Cardiac fibroblast (primary cell): ENCODE measurements at places on chromosomes 3 and 15.

DNA sequence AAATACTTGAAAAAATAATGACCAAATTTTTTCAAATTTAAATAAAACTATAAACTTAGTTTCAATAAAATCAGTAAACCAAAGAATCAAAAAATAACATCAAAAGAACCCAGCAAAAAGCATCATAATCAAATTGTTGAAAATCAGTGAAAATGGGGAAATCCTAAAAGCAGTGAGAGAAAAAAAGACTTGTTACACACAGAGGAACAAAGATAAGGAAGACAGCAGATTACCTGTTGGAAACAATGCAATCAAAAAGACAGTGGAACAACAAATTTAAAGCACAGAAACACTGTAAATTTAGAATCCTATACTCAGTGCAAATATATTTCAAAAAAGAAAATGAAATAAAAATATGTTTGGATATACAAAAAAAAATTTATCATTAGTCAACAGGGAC is 156.2 kb upstream of the LMCD1 start:
- no peak for DNase-seq

GRCh38 chr3:178288074-178288473 is 248.2 kb upstream of the KCNMB2 start:
- DNase-seq: no peak

GRCh38 chr3:136151219-136151618 is 44.9 kb downstream of the MSL2 start:
- no peak for DNase-seq

GRCh38 chr3:18099611-18100010 is 325.5 kb downstream of the SATB1 start:
- DNase-seq: peak; percentile 6

DNA sequence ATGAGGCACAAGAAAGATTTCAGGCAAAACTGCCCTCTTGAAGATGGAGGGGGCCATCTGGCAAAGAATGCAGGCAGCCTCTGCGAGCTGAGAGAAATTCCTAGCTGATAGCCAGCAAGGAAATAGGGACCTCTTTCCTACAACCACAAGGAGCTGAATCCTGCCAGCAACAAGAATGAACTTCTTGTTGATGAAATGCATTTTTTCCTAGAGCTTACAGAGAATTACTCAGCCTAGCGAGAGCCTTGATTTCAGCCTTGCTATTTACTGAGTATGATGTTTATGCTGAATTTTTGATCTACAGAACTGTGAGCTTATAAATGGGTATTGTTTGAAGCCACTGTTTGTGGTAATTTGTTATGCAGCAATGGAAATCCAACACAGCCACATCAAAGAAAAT is 148.5 kb upstream of the NAALADL2 start:
- peak; percentile 34 for DNase-seq

- DNase-seq: no peak
These were observed 297.6 kb upstream of the C2CD4B start for GRCh38 chr15:62462721-62463120.

- DNase-seq: peak; percentile 77
These were observed 1.9 kb downstream of the FNDC3B start for GRCh38 chr3:172040981-172041963.

GRCh38 chr3:121855555-121855954 is 20.5 kb downstream of the EAF2 start:
- DNase-seq: peak; percentile 6

GRCh38 chr15:95565690-95566089 is 764.8 kb upstream of the NR2F2 start:
- no peak for DNase-seq

- DNase-seq: no peak
These were observed 14.6 kb upstream of the DUSP7 start for GRCh38 chr3:52070724-52071621.

DNA sequence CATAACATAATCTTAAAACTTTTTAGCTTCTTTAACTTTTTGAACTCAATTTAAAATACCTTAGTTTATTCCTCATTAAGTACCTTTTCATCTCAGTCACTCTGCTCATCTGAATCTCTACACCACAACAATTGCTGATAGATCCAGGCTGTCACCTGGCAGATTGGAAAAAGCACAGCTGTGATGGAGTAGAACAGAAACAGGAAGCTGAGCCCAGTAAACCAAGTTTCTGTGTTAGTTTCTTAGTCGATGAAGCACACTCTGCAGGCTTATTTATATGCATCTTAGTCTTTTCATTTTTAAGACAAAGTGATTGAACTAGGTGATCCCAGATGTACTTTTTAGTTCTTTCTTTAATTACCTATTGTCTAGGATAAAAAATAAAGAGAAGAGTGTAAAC is 1398.0 kb upstream of the ALCAM start:
- no peak for DNase-seq

DNA sequence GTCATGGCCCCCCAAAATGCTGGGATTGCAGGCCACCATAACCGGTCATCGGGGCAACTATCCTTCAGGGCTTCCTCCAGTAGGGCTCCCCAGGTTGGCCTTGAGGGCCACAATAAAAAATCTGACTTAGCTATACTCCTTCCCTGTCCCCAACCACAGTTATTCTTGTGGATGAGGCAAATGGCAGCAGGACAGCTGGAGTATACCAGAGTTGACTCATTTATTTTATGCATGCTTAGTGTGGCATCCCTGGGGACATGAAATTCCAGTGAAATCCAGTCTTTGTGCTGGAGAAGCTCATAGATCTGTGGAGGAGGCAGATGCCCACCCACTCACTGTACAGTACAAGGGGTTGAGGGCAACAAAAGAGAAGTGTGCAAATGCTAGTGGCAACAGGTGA is 109.5 kb downstream of the RORA start:
- DNase-seq: peak; percentile 5

DNA sequence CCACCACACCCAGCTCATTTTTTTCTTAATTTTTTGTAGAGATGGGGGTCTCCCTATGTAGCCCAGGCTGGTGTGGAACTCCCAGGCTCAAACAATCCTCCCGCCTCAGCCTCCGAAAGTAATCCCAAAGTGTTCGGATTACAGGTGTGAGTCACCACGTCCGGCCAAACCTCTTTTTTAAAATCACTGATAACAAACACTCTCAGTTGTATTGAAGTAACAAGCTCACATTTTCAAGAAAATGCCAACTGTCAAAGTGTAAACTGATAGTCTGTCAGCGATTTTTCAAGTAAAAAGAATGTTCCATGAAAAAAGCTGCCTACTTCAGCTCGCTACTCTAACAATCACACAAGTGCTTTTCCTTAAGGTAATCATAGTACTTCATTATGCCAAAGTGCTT is 33.4 kb downstream of the UBXN7 start:
- no peak for DNase-seq

- no peak for DNase-seq
These were observed 621.8 kb downstream of the ZIC1 start for GRCh38 chr3:148030975-148031374.

DNA sequence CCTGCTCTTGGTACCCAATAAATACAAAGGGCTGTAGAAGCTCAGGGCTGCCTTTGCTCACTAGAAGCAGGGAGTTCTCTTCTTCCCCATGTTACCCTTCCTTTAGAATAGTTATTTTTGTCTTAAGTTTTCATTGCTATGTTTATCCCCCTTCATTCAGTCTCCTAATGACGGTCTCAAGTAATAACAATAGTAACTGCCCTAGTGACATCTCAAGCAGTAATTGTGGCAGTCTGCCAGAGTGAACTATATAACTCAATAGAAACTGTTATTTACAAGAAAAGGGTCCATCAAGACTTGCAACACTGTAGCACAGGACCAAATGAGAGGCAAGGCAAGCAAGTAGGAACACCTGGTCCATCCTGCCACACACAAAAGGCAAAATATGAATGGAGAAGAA is 32.5 kb upstream of the SIN3A start:
- no peak for DNase-seq

DNA sequence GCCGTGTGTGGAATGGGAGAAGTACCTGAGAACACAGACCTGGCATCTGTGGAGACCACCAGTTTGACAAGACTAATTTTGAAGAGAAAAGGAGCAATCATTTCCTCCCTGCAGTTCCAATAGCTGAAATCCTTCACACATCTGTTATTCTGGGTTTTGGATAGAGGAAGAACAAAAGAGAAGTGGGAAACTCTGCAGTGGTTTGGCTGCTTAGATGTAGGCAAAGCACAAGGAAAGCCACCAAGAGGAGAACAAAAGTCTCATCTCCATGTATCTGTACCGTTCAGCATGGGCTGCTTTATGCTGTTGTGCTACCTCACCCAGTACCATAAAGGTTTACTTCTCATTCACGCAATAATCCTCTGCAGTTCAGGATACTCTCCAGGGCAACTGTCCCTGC is 153.1 kb upstream of the COL8A1 start:
- no peak for DNase-seq

- no peak for DNase-seq
These were observed 26.0 kb downstream of the ACSBG1 start for GRCh38 chr15:78208341-78208844.

- DNase-seq: no peak
These were observed 63.9 kb downstream of the MEX3B start for GRCh38 chr15:81981908-81982307.

GRCh38 chr3:152122851-152123250 is 145.9 kb upstream of the MBNL1 start:
- DNase-seq: no peak

DNA sequence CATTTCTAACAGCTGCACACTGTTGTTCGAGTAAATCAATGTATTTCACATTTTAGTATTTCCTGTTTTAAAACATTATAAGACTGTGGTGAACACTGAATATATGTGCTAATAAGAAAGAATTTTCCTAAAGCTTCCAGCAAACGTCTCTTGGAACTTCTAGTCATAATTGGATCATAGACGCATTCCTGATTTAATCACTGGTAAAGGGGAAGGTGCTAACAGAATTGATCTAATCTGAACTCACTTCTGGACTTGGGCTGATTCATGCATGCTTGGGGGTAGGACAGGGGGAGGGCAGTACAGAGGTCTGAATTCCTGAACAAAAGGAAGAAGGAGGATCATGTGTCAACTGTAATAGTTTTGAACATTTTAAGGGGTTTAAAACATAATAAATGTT is 7.3 kb upstream of the LEKR1 start:
- DNase-seq: peak; percentile 81

DNA sequence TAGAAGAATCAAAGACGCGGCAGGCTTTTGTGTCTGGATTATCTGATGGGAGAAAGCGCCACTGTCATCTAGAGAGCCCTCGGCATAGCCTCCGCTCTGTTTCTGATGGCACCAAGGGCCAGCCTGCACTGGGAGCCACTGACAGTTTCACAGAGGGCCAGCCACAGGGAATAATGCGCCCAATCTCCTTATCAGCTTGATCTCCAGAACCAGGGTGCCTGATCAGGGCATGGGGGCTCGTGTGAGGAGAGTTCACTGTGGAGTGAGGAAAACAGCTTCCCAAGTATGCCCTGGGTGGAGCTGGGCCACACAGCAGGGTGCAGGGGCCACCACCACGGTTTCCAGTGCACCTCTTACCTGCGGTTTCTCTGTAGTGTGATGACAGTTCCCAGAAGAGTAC is 29.8 kb upstream of the CLK3 start:
- DNase-seq: no peak

GRCh38 chr3:81339040-81339845 is 422.2 kb downstream of the GBE1 start:
- peak; percentile 46 for DNase-seq
